Activated naive CD8-positive, alpha-beta T cell treated with anti-CD3 and anti-CD28 coated beads, Interleukin-2, amount 10 ng/mL, durations not matched to agents 7 days and 5 days (primary cell): ENCODE measurements at places on chromosomes 3 and 15.

- peaks cover 10% of the 10 kb centered on the region for H3K36me3 ChIP-seq
- no peak for DNase-seq
- no peak overlapping the region for H3K27ac ChIP-seq
- no peaks in the 10 kb centered on the region for H3K27me3 ChIP-seq
Observed at GRCh38 chr15:67788986-67789385, 36.3 kb upstream of the SKOR1 start.

GRCh38 chr3:11928381-11928780 lies 75.8 kb upstream of the SYN2 start:
- no peak overlapping the region for H3K4me3 ChIP-seq
- H3K36me3 ChIP-seq, result no peaks in the 10 kb centered on the region
- no peak overlapping the region for H3K27ac ChIP-seq
- H3K4me1 ChIP-seq, result no peaks in the 10 kb centered on the region

GRCh38 chr3:49173792-49174170 lies 2.4 kb downstream of the KLHDC8B start:
- peaks cover 20% of the 10 kb centered on the region for H3K4me1 ChIP-seq
- no peaks in the 10 kb centered on the region for H3K36me3 ChIP-seq
- peaks cover 3% of the 10 kb centered on the region for H3K27me3 ChIP-seq
- H3K27ac ChIP-seq, result no peak overlapping the region

GRCh38 chr15:62447742-62448141 lies 282.7 kb upstream of the C2CD4B start:
- no peaks in the 10 kb centered on the region for H3K36me3 ChIP-seq
- DNase-seq, result no peak
- no peaks in the 10 kb centered on the region for H3K27me3 ChIP-seq
- no peak overlapping the region for H3K27ac ChIP-seq
- H3K4me1 ChIP-seq, result no peaks in the 10 kb centered on the region
- no peak overlapping the region for H3K4me3 ChIP-seq

DNA sequence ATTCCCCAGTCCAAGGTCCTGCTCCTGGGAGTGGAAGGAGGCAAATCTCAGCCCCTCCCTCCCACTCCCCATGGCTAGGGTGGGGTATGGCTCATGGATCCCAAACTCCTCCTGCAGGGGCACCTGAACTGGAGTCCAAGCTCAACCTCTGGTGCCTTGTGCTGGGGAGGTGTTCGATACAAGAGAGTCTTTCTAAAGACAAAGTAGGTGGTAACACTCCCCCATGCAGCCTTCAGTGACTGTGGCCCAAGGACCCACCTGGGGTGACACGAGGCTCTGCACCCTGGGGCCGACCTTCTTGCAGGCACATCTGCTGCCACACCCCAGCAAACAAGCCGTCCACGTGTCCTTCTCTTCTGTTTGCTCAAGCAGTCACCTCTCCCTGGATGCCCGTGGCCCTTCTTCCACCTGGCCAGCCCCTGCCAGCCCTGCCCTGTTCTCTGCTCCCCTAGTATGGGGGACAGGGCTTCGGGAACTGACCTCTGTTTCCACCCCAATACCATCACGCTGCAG lies 36.7 kb upstream of the SLC6A11 start:
- no peaks in the 10 kb centered on the region for H3K36me3 ChIP-seq
- H3K4me1 ChIP-seq, result peaks cover 6% of the 10 kb centered on the region
- H3K27me3 ChIP-seq, result peaks cover 9% of the 10 kb centered on the region
- no peak for DNase-seq
- H3K4me3 ChIP-seq, result no peak overlapping the region
- H3K27ac ChIP-seq, result no peak overlapping the region

GRCh38 chr3:192929146-192929545 lies 11.5 kb upstream of the MB21D2 start:
- peaks cover under 1% of the 10 kb centered on the region for H3K27me3 ChIP-seq
- no peak for DNase-seq
- H3K36me3 ChIP-seq, result no peaks in the 10 kb centered on the region

DNA sequence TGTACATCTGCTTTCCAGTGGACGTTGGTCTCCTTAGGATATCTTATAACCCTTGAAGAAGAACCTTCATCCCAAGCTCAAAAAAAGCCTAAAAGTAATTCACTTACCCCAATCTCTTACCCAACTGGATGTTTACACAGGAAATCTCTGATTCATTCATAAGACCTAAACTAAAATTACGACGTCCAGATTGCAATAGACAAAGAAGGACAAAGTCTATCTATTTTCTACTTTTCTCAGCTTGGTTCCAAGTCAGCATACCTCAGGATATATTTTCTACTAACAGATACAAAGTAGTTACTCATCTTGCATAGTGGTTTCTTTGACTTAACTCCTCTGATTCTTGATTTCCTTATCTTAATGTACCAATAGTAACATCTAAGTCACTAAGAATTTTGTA lies 669.9 kb downstream of the OTOL1 start:
- no peak overlapping the region for H3K27ac ChIP-seq
- no peaks in the 10 kb centered on the region for H3K36me3 ChIP-seq
- H3K4me3 ChIP-seq, result no peak overlapping the region
- no peak for DNase-seq
- H3K27me3 ChIP-seq, result no peaks in the 10 kb centered on the region

DNA sequence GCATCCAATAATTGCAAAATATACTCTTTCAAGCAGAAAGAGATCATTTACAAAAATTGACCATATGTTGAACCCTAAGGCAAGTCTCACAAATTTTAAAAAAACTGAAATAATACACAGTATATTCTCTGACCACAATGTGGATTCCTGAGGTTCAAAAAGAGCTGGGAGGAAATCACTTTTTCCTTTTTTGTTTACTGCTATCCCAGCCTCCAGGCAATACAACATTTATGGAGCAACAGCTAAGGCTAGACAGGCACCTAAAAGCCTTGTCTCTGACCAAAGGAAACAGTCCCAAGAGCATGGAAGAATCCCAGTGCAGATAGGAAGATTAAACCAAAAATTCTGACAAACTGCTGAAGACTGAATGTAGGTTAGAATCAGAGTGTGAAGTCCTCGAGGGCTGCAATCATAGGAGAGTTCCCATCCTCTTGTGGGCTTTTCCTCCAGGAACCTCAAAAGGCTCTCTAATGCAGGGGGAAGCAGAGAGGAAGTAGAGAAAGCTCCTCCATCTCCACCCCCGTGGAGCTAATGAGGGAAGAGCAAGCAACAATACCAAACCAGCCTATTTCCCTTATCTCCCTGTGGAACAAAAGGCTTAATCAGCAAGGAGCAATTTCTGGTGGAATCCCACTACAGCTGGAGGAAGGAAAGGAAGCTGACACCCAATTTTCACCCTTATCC lies 57.0 kb downstream of the TMCC1 start:
- no peak overlapping the region for H3K27ac ChIP-seq
- no peak for DNase-seq
- H3K4me1 ChIP-seq, result no peaks in the 10 kb centered on the region
- no peaks in the 10 kb centered on the region for H3K27me3 ChIP-seq
- H3K4me3 ChIP-seq, result no peak overlapping the region
- peaks cover 4% of the 10 kb centered on the region for H3K36me3 ChIP-seq

DNA sequence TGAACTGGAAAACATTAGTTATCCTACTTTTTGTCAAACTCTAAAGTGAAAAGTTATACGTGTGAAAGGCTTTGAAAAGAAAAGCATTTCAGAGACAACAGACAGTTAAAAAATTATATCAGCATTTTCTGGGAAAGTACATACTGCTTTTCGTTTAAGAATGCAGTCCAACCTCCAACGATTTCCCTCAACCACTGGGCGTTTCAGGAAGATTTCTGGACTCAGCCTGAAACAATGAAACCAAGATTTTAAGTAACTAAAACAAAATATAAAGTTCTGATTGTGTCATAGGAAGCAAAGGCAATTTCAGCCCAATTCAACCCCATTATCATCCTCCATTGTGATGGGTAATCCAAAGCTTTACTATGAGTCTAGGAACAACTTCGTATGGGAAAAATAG lies 110.7 kb downstream of the PLD1 start:
- DNase-seq, result no peak
- peaks cover 3% of the 10 kb centered on the region for H3K4me1 ChIP-seq
- no peak overlapping the region for H3K27ac ChIP-seq
- no peaks in the 10 kb centered on the region for H3K36me3 ChIP-seq
- H3K4me3 ChIP-seq, result no peak overlapping the region

DNA sequence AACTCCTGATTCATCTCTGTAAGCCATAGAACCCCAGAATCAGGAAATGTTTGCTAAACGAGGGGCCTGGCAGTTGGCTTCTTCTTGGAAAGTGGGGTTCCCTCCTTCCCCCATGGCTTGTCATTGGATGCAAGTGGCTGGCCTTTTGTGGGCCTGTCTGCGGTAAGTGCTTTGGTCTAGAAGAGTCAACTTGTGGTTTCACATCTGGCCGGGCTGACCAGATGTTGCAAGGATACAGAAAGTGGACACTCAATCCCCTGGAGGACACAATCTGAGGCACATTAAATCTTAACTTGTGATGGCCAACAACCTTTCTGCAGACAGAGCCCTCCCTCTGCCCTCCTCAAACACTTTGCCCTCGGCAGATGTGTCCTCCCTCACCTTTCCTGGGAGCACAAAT lies 1.1 kb downstream of the FAH start:
- DNase-seq, result no peak
- H3K27ac ChIP-seq, result peak overlapping the region; percentile 76
- H3K4me3 ChIP-seq, result peak overlapping the region; percentile 94
- peaks cover 15% of the 10 kb centered on the region for H3K36me3 ChIP-seq
- H3K27me3 ChIP-seq, result peaks cover 3% of the 10 kb centered on the region
- H3K4me1 ChIP-seq, result peaks cover 24% of the 10 kb centered on the region

DNA sequence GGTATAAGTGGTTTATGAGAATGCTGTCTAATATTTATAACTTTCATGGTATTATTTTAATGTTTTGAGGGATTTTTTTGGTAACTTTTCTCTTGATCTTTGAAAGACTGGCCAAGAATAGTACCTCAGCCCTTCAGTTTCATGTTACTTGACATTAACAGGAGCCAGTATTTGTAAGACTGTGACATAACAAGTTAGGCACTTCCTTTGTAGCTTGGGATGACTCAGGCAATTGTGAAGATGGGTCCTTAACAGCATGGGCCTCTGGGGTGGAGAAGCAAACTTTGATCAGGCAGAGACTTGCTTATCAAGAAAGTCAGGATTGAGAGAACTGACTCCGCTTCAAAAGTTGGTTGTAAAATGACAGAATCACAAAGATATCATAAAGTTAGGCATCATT lies 9.5 kb downstream of the LRRC49 start:
- H3K27ac ChIP-seq, result no peak overlapping the region
- no peak for DNase-seq
- peaks cover 30% of the 10 kb centered on the region for H3K27me3 ChIP-seq

GRCh38 chr3:121232309-121233225 lies 313.2 kb downstream of the POLQ start:
- no peak overlapping the region for H3K27ac ChIP-seq
- no peak for DNase-seq
- peaks cover 2% of the 10 kb centered on the region for H3K27me3 ChIP-seq
- H3K4me1 ChIP-seq, result no peaks in the 10 kb centered on the region
- H3K4me3 ChIP-seq, result no peak overlapping the region

DNA sequence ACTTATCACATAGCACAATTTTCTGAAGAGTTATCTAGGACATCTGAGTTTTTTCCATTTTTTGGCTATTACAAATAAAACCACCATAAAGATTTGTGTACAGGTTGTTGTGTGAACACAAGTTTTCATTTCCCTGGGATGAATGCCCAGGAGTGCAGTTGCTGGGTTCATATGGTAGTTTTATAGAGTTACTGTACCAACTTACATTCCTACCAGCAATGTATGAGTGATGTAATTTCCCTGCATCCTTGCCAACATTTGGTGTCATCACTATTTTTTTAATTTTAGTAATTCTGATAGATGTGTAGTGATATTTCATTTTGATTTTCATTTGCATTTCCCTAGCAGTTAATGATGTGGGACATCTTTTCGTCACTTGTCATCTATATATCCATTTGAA lies 20.5 kb downstream of the FILIP1L start:
- peaks cover 28% of the 10 kb centered on the region for H3K36me3 ChIP-seq
- DNase-seq, result no peak
- no peaks in the 10 kb centered on the region for H3K27me3 ChIP-seq
- H3K27ac ChIP-seq, result no peak overlapping the region
- H3K4me1 ChIP-seq, result peaks cover 40% of the 10 kb centered on the region

DNA sequence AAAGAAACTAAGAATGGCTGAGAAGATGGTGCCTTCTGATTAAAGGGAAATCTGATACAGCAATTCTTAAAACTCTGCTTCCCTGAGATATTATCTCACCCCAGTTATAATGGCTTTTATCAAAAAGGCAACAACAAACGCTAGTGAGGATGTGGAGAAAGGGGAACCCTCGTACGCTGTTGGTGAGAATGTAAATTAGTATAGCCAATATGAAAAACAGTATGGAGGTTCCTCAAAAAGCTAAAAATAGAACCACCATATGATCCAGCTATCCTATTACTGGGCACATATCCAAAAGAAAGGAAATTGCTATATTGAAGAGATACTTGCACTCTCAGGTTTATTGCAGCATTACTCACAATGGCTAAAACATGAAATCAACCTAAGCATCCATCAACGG lies 65.1 kb downstream of the GOLIM4 start:
- peaks cover 13% of the 10 kb centered on the region for H3K4me1 ChIP-seq
- H3K4me3 ChIP-seq, result no peak overlapping the region
- no peaks in the 10 kb centered on the region for H3K27me3 ChIP-seq
- no peak overlapping the region for H3K27ac ChIP-seq
- DNase-seq, result no peak

DNA sequence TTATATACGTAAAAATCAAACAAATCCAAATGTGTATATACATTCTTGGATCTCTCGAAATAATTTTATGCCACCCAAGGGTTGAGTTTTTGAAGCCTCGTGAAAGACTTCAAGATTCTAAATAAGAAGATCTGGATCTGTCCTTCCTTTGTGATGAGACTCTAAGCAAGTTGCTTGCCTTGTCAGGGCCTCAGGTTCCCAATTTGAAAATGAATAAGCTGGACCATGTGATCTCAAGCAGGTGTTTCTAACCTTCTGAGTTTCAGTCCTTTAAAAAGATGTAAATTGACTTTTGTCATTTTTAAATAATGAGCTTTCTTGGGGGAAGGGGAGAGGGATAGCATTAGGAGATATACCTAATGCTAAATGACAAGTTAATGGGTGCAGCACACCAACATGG lies 137.1 kb downstream of the P3H2 start:
- no peaks in the 10 kb centered on the region for H3K36me3 ChIP-seq
- no peaks in the 10 kb centered on the region for H3K4me1 ChIP-seq
- no peak overlapping the region for H3K27ac ChIP-seq
- no peak overlapping the region for H3K4me3 ChIP-seq

DNA sequence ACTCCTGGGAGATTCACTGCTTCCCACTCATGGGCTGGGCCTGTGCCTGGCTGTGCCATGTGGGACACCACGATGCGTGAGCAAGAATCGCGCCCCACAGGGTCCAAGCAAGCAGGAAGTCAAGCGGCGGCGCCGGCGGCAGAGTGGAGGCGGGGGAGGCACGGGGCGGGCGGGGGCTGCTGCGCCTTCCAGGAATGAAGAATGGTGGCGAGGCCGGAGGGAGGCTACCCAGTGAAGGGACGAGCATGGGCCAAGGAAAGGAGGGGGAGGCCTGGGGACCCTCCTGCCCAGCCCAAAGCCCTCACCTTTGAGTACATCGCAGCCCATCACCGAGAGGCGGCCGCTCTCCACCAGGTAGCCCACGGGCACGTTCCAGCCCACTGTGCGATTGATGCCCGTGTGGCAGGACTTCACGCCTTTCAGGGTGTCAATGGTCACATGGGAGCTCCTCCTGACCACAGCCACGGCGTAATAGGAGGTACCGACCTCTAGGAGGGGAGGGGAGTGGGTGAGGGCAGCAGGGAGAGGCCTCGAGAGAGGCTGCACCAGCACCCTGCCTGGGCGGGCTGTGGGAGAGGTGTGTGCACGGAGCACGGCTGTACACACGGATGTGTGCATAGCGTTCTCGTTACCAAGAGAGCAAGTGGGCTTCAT lies 5.5 kb downstream of the MELTF start:
- no peaks in the 10 kb centered on the region for H3K27me3 ChIP-seq
- no peaks in the 10 kb centered on the region for H3K36me3 ChIP-seq
- H3K27ac ChIP-seq, result peak overlapping the region; percentile 45
- no peak overlapping the region for H3K4me3 ChIP-seq
- peaks cover 7% of the 10 kb centered on the region for H3K4me1 ChIP-seq
